ENCODE measurements at places on chromosomes 2 and 18.

DNA sequence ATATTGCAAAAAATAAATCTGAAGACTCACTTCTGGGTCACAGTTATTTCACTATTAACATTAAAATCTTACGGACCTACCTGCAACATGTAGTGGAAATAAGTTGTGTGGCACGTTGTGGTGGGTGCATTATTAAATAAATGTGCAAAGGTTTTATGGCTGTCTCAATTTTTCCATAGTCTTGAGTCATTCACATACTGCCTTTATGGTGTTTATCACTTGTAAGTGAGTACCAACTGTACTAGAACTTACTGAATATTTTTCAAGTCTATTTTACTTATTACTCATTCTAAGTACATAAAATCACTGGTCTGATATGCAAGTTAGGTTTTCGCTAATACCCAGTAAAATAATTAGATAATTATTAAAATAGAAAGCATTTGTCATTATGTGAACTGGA, 47.6 kb upstream of the SLC30A6 start:
- no peak overlapping the region for H3K4me3 ChIP-seq
- no peaks in the 10 kb centered on the region for H3K4me1 ChIP-seq
- H3K36me3 ChIP-seq = peaks cover 16% of the 10 kb centered on the region
- no peak overlapping the region for H3K27ac ChIP-seq
- no peak for DNase-seq

DNA sequence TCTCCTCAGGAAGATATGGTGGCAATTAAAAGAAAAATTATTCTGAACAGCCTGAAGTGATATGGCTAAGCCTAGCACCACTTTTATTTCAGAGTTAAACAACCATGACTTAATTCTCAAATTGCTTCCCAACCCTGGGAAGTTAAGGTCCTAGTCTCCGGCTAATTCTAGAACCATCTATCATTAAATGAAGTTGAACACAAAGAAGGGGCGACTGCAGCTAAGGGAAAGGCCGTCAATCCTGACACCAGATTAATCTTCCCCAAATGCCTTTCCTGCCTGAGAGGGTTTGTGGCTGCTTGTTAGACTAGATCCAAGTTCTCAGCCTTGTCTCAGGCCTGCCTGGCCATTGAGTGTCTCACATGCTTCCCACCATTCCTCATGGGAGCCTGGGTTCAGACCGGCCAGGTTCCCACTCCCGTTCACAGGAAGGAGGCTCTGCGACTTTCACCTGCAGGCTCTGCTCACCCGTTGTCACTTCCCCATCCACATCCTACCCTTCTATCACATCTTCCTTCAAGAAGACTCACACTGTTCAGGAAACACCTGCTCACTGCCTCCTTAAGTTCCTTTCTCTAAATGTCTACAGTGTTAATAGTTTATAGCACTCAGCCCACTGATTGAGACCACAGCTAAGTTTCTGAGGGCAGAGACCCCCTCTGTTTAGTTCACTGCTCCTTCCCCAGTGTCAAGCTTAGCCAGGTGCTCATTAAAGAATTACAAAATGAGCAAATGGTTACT, 282.9 kb upstream of the REV1 start:
- peaks cover 2% of the 10 kb centered on the region for H3K36me3 ChIP-seq
- peaks cover 4% of the 10 kb centered on the region for H3K27me3 ChIP-seq
- no peak overlapping the region for H3K27ac ChIP-seq
- H3K4me1 ChIP-seq = no peaks in the 10 kb centered on the region
- no peak overlapping the region for H3K4me3 ChIP-seq

- H3K4me1 ChIP-seq = no peaks in the 10 kb centered on the region
- no peaks in the 10 kb centered on the region for H3K36me3 ChIP-seq
- H3K27me3 ChIP-seq = no peaks in the 10 kb centered on the region
- no peak overlapping the region for H3K4me3 ChIP-seq
Observed at GRCh38 chr18:57052173-57052572, 94.7 kb upstream of the BOD1L2 start.

DNA sequence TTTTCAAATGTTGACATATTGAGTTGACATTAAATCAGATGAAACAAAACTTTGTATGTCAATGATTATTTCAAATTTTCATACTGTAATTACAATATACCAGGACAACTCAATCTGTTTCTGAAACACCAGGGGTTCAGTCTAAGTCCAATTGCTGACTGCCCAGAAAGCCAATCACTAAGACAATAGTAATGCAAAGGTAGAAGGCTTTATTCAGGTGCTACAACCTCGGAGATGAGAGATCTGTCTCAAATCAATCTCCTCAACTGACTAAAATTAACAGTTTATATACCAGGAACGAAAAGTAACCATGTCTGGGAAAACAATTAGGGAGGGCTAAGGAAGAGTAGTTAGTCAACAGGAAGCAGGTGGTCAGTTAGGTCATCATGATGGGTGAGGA, 1400.4 kb downstream of the SUCLG1 start:
- H3K27me3 ChIP-seq = no peaks in the 10 kb centered on the region
- no peak overlapping the region for H3K27ac ChIP-seq
- DNase-seq = no peak

DNA sequence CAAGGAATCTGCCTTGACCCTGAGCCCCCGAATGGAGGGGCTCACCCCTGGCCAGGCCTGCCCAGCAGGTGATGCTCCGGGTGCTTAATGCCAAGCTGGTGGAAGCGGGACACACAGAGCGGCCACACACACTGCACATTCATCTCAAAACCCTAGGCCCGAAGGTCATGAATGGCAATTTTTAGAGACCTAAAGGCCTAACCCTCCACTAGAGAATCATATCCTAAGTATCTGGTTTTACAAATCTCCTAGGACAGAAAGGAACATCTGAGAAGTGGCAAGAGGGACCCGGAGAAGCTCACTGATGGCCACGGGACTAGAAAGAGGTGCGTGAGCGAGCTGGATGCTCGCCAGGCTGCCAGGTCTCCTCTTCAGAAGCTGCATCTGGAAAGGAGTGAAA, 38.3 kb downstream of the ST3GAL5 start:
- H3K36me3 ChIP-seq = peaks cover 18% of the 10 kb centered on the region
- peaks cover 29% of the 10 kb centered on the region for H3K4me1 ChIP-seq
- no peaks in the 10 kb centered on the region for H3K27me3 ChIP-seq
- peak overlapping the region; percentile 97 for H3K27ac ChIP-seq
- no peak for DNase-seq

Measured in naive thymus-derived CD8-positive, alpha-beta T cell (primary cell).